ENCODE measurements at places on chromosomes 4 and X.

GRCh38 chrX:119150163-119151050, 22.8 kb upstream of the KIAA1210 start:
- no peak for DNase-seq

DNA sequence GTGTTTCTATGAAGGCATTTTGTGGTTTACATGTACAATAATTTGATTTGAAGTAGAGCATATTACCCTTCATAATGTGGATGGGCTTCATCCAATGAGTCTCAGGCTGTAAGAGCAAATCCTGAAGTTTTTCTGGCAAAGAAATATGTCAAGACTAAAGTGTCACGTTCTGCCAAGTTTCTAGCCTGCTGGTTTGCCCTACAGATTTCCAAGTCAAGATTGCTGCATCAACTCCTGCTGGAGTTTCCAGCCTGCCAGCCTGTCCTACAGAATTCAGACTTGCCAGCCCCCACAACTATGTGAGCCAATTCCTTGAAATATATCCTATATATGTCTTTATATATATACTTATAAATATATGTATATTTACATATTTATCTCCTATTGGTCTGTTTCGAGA, 70.0 kb upstream of the RLIM start:
- DNase-seq = no peak

DNA sequence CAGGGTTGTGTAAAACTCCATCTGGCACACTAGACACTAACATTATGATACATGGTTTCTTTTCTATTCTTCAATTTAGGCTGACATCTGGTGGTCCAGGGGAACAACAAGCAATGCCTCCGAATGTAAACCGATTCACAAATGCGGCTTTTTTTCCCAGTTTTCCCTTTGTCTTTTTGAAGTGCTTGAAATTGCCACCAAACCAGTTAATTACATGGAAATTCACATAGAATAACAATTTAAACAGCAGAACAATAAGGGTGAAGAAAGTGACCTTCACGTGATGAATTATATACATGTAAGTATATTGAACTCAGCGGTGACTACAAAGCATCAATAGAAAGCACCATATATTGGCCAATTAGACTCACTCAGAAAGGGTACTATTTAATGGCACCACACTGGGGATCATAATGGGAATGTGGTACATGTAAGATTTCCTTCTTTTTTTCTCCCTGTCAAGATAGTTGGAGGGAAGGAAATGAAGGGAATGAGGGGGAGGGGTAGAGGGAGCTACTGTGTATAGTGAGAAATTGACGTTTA, 103.9 kb downstream of the MMRN1 start:
- DNase-seq = no peak

DNA sequence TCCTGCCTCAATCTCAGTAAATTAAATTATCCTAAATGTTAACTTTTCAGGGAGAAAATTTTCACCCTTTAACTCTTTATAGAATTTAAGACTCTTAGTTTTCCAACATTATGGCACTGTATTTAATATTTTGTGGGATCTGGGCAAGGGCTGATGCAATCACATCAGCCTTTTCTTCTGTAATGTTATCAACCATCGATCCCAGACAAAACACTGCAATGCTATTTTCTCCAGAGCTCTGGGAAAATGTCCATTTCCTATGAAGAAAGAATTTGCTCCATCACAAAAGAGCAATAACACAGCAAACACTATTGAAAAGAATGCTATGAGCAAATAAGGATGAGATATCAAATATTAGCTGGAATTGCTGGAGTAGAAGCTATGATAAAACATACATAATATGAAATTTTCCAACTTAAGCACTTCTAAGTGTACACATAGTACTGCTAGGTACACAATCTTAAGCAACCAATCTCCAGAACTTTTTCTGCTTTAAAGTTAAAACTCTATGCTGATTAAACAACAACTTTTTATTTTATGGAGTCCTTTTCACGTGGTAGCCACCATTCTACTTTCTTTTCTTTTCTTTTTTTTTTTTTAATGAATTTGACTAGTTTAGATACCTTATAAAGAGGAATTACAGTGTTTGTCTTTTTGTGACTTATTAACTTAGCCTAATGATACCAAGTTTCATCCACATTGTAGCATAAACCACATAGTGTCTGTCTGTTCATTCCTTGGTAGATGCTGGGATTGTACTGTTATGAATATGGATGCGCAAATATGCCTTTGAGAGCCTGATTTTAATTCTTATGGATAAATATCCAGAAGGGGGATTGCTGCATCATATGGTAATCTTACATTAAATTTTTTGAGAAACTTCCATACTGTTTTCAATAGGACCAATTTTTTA, 43.6 kb downstream of the UGT2A3 start:
- DNase-seq = no peak

- DNase-seq = peak; percentile 19
These were observed 113.5 kb upstream of the TMEM164 start for GRCh38 chrX:109889289-109890006.

DNA sequence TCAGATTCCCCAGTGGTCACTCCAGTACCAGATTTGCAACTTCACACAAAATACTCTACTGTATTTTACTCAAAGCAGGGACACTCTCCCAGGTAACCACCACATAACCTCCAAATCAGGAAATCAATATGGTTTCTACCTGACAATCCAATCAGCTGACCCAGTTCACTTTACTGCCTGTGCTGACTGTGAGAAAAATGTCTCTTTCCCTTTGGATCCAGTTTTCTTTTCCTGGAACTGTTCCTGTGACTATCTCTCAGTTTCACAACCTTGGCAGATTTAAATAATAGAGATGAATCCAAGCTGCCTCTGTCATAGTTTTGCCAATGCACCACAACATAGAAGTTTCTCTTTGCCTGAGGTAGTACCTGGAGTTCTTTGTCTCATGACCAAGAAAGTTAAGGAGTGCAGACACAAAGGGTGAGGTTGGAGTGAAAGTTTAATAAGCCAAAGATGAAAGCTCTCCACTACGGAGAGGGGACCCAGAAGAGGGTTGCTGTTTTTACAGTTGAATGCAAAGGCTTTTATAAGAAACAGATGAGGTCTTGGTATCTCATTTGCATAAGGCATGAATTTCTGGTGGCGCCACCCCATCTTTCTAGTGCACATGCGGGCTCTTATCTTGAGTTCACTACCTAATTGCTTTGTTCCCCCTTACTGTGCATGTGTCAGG, 29.7 kb upstream of the IL9R start:
- DNase-seq = no peak

DNA sequence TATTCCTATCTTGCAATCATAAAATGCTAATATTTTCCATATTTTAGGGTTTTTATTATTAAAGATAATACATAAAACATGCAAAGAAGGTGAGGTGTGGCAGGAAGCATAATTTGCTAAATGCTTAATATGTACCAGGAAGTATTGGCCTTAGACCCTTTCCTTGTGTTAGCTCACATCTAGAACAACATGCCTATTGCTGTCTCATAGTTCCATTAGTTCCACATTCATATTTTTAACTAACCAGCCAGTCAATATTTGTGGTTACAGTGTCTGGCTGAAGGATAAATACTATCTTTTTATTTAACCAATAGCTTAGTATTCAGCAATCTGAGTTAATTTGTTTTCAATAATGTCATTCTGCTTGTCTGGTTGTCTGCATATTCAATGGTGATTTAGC, 432.6 kb downstream of the INPP4B start:
- no peak for DNase-seq

- no peak for DNase-seq
These were observed 64.2 kb upstream of the MSANTD1 start for GRCh38 chr4:3184725-3185124.

DNA sequence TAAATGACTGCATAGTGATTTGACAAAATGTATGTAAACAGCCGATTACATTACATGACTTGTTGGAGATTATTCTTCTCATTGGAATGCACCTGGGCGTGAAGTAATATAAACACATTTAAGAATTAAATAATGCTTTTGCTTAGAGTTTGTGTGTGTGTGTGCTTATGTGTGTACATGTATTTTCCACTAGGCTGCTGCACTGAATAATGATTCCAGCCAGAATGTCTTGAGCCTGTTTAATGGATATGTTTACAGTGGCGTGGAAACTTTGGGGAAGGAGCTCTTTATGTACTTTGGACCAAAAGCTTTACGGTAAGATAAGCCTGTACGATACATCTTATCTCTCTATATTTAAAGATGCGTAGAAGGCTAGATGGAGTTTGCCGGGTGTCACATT, 12.6 kb downstream of the NEIL3 start:
- DNase-seq = no peak

DNA sequence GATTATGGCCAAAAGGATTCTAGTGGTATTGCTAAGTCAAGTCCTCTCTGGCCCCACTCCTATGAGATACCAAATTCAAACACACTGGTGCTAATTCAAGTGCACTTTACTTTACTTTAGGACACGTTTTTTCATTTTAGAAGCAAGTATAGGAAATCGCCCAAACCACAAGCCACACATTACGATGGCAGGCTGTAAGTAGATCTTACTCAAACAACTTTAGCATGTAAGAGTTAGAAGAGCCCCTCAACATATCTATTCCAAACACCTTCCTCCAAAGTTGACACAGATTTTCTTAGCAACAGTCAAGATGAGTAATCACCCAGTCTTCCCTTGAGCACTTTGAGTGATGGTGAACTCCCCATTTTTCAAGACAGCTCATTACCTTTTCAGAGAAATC, 43.6 kb downstream of the DRD5 start:
- DNase-seq = no peak

DNA sequence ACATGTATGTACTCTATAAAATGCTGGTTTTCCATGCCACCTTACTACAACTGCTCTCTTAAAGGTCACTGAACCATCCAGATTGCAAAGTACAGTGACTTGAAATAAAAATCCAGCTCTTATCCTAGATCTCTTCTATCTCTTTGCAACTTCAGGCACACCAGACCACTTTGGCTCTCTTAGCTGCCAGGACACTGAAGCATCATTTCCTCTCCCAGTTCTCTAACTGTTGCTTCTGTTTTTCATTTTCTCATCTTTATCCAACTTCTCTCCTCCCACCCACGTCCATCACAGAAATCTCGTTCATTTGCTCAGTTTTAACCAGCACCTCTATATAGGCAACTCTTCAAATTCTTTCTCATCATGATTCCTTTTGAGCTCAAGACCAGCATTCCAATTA, 74.3 kb downstream of the METTL14 start:
- DNase-seq = no peak

GRCh38 chrX:3252744-3253143, 93.7 kb downstream of the MXRA5 start:
- DNase-seq = no peak

- no peak for DNase-seq
These were observed at the start of gene ZFYVE28 for GRCh38 chr4:2417765-2418649. ZFYVE28 (minus strand) TSS chr4:2418645; CDS start chr4:2418323, 322 bp downstream.

DNA sequence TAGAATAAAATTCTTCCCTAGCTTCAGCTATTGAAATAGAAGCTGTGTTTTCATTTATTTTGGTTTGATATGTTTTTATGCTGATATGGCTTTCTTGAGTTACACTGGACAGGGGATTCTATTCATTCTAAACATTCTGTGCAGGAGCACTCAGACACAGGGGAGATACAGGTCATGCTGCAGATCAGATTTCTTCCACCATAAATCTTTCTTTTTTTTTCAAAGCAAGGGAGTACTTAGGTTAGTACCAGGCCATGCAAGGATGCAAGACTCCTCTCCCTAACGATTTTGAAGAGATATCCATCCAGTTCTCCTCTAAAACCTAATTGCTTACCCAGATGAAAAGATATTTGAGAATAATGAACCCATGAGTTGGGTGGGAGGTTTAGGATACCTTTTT, 21.4 kb downstream of the ETDC start:
- no peak for DNase-seq
